NK-92 treated with Interleukin-12 subunit alpha and Interleukin-12 subunit beta, amount 100 ng/mL, for 24 hours (cell line): ENCODE measurements at places on chromosomes 13 and 19.

DNA sequence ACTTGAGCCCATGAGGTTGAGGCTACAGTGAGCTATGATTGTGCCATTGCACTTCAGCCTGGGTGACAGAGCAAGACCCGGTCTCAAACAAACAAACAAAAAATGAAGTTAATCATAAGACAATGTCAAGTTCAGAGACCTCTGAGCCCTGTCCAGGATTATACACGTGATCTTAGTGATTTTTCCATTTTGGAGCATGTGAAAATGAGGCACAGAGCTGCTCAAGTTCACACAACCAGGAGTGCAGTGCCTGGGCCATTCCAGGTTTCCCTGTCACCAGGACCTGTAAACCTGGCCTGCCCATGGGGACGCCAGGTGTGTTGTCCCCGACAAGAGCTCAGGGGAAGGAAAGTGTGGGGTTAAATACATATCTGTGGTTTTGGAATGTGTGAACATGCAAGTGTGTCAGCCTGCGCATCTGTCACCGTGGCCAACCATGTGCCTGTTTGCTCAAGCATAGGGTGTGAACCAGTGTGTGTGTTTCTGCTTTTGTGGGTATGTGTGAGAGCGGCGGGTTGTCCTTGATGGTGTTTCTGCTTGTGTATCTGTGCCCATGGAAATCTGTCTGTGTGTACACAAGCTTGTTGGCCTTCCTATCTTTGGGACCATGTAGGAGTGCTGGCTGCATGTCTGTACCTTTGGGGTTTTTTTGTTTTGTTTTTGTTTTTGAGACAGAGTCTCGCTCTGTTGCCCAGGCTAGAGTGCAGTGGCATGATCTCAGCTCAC lies 1.5 kb upstream of the FXYD1 start:
- DNase-seq = no peak

- no peak for DNase-seq
Observed at GRCh38 chr13:27334774-27335435, 64.3 kb downstream of the RASL11A start.

GRCh38 chr13:40401911-40402776 lies 264.3 kb downstream of the FOXO1 start:
- DNase-seq = no peak

GRCh38 chr13:99087954-99088491 lies 110.2 kb upstream of the DOCK9 start:
- DNase-seq = no peak

- DNase-seq = no peak
Observed at GRCh38 chr13:113145496-113145895, 13.0 kb upstream of the PROZ start.
